ENCODE measurements at places on chromosomes 11 and 22. TPM values are rescaled to one million over a fixed set of nuclear protein-coding genes. Genes with fewer than 3 reads are reported as not detected.

DNA sequence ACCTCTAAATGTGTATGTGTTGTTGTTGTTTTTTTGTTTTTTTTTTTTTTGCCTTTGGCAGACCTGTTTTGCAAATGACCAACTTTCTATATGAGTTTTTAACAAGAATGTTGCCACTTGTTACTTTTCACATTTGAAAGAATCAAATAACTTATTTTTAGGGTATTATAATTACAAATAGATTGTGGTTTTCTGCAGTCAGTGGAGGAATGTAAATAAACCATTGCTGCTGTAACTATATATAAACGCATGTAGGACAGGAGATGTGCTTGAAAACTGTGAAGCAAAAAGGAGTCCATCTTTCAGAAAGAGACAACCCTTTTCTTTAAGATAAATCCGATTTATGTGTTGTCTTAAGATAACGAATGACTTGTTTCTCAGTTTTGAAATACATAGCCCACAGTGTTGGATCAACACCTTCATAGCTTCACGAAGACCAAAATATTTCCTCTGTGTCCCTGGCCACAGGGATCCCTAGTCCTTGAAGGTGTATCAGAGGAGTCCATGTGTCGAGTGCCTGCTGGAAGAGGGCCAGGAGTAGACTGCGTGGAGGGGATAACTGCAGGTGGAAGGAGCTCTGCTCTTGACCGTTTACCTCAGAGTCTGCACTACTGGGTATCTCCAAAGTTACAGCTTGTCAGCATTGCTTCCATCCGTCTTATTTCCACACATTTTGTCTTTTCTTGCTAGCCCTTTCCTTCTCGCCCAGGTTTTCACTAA, 24.7 kb downstream of the TNRC6B start:
- DNase-seq: no peak

The JAML gene
- polyA plus RNA-seq: 2.1 TPM

GRCh38 chr11:122264121-122264520, 148.1 kb upstream of the BLID start:
- no peak for DNase-seq

The SLC5A1 gene
- 5.9 TPM for polyA plus RNA-seq

DNA sequence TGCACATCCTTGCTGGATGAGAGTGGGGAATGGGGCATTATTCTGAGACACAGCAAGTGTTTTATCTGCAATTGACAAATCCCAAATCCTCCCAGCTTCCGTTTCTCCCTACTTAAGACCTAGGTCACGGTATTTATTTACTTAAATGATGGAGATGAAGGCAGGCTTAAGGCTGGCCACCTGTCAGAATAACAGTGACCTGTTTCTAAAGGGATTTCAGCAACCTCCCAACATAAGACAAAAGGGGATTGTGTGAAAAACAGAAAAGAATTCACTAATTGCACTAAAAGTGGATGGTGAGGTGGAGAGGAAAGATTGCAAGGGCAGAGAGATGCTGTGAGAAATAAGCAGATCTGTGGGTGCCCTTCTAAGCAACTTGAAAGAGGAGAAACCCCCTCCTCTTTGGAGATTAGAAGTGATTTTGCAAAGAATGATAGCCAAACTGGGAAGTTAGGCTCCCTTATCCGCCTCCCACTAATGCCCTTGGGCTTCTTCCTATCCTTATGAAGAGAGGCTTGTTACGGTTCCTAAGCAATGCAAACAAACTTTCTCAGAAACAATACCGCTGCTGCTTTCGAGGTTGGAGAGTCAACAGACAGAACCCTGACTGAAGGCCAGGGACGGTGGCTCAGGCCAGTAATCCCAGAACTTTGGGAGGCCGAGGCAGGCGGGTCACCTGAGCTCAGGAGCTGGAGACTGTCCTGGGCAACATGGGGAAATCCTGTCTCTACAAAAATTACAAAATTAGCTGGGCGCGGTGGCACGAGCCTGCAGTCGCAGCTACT, 84.3 kb downstream of the ARL14EP start:
- DNase-seq: no peak

The HPS5 gene
- 3.4 TPM for polyA plus RNA-seq

DNA sequence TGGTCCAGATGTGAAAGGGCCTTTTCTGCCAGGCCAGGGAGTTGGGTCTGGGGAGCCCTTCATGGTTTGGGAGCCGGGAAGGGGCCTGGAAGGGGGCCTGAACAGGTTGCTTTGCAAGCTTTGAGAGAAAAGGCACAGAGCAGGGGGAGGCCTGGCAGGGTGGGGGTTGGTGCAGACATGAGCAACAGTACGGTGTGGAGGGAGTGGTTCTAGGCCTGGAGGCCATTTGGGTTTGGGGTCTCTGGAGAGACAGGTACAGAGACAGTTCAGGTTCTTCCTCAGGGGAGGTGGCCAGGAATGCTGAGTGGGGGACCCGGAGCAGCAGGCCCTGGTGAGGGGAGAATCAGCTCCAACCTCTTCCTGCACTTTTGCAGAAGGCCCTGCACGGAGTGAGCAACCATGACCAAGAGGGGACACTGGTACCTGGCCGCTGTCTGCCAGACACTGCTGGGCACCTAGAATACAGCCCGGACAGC, 1.4 kb downstream of the KDELR3 start:
- DNase-seq: no peak

The MPEG1 gene
- 0.68 TPM for polyA plus RNA-seq

GRCh38 chr11:18347471-18348125, 25.2 kb downstream of the GTF2H1 start:
- DNase-seq: no peak

The DDX25 gene
- polyA plus RNA-seq: 0.49 TPM

The PCNX3 gene
- 21.7 TPM for polyA plus RNA-seq

DNA sequence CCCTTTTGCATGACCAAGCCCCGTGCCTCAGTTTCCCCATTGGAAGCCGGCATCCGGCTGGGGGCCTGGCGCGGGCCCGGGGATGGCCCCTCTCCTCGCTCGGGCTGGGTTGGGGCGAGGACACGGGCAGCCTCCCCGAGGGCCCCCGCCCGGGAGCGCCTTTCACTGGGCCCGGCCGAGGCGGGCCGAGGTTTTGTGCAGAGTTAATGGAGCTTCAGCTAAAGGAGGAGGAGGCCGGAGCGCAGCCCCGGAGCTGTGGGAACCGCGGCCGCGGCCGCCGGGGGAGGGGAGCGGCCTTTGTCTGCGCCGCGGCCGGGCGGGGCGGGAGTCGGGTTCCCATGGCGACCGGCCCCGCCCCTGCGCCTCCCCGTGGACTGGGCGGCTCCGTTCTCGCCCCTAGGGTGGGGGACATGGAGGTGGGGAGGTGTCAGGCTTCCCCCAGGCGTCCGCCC, 1.4 kb upstream of the MAPK11 start:
- DNase-seq: no peak

DNA sequence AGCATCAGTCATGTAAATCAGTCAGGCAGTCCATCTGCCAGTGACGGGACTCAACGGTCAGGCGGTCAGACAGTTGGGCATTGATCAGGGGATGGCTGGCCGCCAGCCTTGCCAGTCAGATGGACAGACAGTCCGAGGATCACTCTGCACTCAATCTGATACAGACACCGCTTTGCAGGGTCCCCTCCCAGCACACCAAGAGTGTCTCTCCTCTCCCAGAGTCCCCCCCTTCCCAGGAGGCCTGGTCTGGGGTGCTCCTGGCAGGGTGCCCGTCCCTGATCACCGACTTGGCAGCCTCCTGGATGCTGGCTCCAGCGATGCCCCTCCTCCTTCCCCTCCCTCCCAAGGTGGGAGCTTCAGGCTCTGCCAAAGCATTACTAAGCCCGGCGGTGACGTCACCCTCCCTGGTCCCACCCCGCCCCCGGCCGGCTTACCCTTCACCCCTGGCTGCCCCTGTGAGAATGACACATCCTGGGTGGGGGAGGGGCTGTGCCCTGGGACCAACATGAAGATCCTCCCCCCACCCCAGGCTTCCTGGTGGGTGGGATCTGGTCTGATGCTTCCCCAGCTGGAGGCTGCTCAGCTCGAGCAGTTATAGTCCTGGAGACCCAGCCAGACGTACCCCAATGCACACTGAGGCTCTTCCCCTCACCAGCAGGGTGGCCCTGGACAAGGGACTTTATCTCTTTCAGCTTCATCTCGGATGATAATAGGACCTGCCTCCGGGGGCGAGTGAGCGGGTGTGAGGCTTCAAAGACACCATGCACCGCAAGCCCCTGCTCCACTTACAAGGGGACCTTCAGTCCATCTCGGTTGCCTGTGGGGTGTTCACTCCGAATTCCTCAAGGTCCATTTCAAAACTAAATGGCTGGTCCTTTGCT, 69.2 kb downstream of the CD82 start:
- DNase-seq: peak; percentile 86

DNA sequence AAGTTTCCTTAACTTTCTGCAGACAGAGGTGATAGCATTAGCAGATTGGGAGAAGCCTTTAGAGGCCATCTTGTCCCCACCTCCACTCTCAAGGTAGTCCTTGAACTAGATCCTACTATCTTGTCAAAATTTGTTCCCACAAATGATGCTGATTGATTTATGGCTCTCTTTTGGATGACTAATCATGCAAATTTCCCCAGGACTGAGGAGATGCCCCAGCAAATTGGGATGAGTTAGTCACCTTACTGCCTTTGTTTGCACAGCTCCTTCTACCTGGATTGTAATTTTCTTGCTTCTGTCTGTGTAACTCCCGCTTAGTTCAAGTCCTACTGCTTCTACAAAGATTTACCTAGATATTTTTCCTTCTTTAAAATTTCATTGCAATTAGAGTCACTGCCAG, 391.4 kb upstream of the CADM1 start:
- no peak for DNase-seq

DNA sequence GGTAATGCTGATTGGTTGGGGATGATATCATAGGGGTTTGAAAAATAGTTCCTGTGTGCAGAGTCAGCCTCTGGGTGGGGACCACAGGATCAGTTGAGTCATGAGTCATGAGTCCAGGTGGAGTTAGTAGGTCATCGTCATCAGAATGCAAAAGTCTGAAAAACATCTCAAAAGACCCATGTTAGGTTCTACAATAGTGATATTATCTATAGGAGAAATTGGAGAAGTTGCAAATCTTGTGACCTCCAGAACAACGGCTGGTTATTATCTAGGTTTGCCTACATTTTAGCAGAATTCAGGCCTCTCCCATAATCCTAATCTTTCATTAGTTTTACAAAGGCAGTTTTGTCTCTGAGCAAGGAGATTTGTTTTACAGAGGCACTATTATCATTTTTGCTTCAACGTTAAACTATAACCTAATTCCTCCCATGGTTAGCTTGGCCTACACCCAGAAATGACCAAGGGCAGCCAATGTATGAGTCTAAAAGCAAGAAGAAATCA, 38.9 kb downstream of the MS4A2 start:
- no peak for DNase-seq

The PRRG4 gene
- polyA plus RNA-seq: 1.3 TPM

GRCh38 chr11:111870113-111870512, 1.3 kb downstream of the ALG9 start:
- DNase-seq: no peak

DNA sequence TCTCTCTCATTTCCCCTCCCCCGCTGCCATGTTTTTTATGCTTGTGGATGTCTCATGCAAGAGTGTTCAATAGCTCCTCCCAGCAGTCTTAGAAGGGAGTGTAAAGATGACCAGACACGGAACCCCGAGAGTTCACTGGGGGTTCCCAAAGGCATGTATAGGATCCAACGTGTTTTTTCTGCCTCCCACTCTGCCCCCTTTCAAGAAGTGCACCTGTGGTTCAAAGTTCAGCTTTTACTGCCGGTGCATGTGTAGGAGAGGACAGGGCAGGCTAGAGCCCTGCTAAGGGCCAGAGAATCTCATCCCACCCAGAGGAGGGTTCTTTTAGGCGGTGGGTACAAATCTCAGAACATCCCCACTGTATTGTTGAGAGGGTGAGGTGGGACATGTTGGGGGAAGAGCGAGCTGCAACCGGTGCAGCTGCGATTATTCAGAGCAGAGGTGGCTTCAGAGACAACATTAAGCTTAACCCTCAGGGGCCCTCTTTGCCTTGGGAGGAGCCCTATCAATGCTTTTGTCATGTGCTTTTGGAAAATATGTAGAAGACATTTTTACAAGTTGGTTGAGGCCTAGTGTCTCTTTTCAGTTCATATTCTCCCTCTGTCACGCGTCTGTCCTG, 14.5 kb downstream of the MIF start:
- DNase-seq: no peak

GRCh38 chr11:47606731-47607130, 12.5 kb upstream of the C1QTNF4 start:
- DNase-seq: no peak

The DRG1 gene
- polyA plus RNA-seq: 32.8 TPM

DNA sequence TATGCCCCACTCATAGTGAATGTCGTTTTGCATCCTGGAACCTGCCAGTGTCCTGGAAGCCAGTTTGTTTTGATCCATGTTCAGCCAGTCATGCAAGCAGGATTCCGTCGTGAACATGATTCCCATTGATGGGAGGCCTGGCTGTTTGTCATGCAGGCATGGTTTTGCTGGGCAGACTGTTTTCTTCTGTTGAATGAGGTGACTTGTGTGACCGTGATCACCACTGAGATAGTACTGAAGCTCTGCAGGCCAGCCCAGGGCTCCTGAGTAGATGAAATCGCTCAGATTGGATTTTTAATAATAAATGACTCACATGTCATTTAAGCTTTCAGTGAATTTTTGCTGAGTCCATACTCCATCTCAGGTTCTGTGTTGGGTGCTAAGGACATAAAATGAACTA, 117.8 kb downstream of the PDE2A start:
- DNase-seq: no peak

DNA sequence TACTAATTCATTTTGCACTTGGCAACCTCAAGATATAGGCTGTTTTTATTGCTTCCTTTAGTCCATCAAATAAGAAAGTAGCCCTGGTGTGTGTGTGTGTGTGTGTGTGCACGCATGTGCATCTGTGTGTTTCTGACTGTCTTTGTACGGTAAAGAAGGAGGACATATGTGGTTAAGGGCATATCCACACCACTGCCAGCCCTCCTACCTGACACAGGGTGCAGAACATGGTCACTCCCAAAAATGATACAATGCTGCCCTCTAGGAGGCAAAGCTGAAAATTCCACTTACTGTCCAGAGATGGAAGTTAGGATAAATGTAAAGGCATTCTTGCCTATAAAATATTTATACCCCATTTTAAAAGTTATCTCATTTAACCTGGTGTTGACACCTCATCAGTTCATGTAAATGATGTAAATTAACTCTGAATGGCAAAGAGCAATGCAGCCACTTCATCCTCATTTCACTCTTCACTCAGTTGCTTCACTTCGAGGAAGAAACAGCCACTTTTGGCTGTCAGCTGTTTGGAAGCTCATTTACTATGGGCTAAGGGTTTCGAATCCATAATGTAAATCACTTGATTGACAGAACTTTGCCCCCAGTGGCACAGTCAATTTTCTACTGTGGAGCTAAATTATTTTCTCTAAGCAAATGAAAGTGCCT, 83.1 kb upstream of the MTNR1B start:
- DNase-seq: no peak

GRCh38 chr11:94043241-94043640, 22.1 kb downstream of the HEPHL1 start:
- no peak for DNase-seq

GRCh38 chr11:34411111-34411510, 27.6 kb upstream of the CAT start:
- DNase-seq: no peak

The NFAM1 gene
- 0.45 TPM for polyA plus RNA-seq

- no peak for DNase-seq
Observed at GRCh38 chr11:15471895-15472799, 357.4 kb downstream of the INSC start.
